Left renal pelvis (tissue), 4 donors: ENCODE measurements at places on chromosomes 16 and 17. TPM values are rescaled to one million over a fixed set of nuclear protein-coding genes. Genes with fewer than 3 reads are reported as not detected.

DNA sequence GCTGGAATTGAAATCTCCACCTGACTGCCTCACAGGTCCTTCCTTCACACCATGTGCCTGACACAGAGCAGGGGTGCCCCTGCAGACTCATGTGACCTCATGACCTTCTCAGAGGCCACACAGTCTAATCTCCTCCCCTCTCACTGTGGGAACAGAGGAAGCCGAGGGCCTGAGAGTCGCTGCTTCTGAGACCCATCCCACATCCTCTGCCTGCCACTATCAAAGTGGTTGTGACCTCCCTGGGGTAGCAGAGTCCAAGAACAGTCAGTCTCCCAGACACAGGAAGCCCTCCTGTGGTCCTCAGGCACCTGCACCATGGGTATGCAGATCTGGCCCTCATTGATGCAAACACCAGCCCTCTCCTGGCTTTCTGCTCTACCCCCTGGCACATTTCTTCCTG is 78.5 kb downstream of the RAB11FIP4 start:
- no peak for DNase-seq

CENPV gene
- 83.9 TPM for polyA plus RNA-seq

DNA sequence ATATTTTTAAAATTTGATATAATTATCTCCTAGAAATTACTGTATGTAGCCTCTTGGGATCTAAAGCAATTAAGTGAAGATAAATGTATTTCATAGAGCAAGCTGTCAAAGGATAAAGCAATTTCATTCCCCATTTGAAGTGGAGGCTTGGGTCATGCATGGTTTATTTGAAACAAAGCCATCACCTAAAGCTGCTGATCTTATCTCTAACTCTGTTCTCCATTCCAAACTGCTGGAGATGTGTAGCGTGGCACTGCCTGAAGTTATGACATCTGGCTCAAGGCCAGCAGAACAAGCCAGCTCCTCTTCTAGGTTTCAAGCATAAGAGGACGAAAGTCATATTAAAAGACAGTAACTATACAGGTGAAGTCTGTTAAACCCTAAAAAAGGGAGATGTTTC is 83.9 kb downstream of the HIC1 start:
- DNase-seq = no peak

IGF2BP1 gene
- polyA plus RNA-seq = 16.5 TPM
